ENCODE measurements at places on chromosomes 13 and 19. TPM values are rescaled to one million over a fixed set of nuclear protein-coding genes. Genes with fewer than 3 reads are reported as not detected.

SMAD9 gene
- total RNA-seq: 9.8 TPM

TINCR gene
- 0.41 TPM for total RNA-seq

ZNF329 gene
- 42.4 TPM for total RNA-seq

AZU1 gene
- 0.41 TPM for total RNA-seq

MAP2K2 gene
- 99.1 TPM for total RNA-seq

TMEM190 gene
- total RNA-seq: not detected

MEGF8 gene
- total RNA-seq: 35.9 TPM

PABPC3 gene
- total RNA-seq: 0.41 TPM

ZNF561 gene
- total RNA-seq: 39.5 TPM

MISP gene
- total RNA-seq: 0.41 TPM

ZNF837 gene
- 2.4 TPM for total RNA-seq

FBXO27 gene
- total RNA-seq: 8.6 TPM

PRR12 gene
- 5.7 TPM for total RNA-seq

ZNF493 gene
- 147 TPM for total RNA-seq

ZNF441 gene
- total RNA-seq: 38.3 TPM

PEX11G gene
- 1.2 TPM for total RNA-seq

SLAIN1 gene
- total RNA-seq: 506 TPM

IL17D gene
- total RNA-seq: 12.6 TPM

CEACAM21 gene
- total RNA-seq: 1.2 TPM

PODNL1 gene
- total RNA-seq: 0.41 TPM

CCDC122 gene
- 10.2 TPM for total RNA-seq

All from frontal cortex (tissue), 4 donors.